CD4-positive, alpha-beta T cell (primary cell): ENCODE measurements at places on chromosomes 13 and 19.

DNA sequence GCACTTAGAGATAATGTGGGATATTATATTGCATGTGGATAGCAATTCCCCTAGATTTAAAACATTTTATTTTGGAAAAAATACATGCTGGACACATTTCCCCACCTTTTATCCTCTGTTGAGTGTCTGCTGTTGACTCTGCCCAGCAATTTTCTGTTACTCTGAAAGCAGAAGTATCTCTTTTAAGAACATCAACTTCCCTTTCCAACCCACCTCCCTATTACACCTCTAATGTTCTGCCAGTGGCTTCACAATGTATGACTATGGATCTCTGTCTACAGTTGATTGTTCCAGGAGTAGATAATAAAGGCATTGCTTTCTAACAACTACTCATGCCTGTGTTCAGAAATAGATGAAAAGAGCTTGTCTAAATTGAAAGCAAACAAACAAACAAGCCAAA, 754.8 kb upstream of the SLITRK6 start:
- no peak for DNase-seq

DNA sequence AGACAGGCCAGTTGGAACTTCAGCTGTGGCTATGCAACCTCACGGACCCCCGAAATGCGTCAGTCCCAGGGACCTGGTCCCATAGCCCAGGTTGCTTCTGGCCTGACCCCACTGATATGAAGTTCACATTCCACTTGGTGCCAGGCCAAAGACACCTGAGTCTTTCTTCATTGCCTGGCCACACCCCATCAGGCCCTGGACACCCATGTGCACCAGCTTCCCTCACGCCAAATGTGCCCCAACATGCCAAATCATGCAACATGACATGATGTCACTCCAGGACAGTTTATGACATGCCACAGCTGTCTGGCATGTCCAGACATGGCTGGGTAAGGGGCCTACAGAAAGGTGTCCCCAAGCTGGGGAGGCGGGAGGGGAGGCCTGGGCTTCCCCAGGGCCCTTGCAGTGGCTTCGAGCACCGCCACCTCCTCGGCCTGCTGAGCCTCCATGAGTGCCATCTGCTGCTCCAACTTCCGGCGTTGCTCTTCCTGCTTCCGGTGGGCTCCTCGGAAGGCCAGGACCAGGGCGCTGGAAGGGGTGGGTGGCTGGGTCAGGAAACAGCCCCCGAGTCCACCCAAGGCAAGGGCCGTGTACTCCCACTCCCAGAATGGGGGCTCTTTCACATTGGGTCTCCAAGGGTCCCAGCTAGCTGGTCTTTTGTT, 4.3 kb upstream of the NR2F6 start:
- no peak for DNase-seq

- DNase-seq: peak; percentile 64
Measured at GRCh38 chr13:30577401-30577852, 40.3 kb upstream of the USPL1 start.

DNA sequence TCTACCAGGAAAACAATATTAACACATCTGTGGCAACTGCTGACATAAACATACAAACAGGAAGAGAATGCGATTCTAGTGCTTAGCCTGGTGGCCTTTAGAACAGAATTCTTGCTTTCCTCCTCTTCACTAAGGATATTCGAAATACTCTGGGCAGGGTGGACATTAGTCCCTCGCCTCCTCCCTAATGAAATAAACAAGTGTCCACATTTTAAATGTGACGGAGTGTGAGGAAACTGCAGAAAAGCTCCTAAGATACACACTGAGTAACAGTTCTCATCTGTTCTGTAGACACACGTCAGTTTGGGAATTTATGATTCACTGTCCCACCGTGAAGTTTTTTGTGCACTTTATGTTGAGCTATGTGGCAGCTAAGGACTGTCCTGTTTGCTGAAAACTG, 639 bp downstream of the STARD13 start:
- DNase-seq: no peak

GRCh38 chr19:10537668-10538067, 6.0 kb upstream of the ATG4D start:
- DNase-seq: no peak

- DNase-seq: no peak
Measured at GRCh38 chr19:35045667-35046300, 4.3 kb downstream of the HPN start.

DNA sequence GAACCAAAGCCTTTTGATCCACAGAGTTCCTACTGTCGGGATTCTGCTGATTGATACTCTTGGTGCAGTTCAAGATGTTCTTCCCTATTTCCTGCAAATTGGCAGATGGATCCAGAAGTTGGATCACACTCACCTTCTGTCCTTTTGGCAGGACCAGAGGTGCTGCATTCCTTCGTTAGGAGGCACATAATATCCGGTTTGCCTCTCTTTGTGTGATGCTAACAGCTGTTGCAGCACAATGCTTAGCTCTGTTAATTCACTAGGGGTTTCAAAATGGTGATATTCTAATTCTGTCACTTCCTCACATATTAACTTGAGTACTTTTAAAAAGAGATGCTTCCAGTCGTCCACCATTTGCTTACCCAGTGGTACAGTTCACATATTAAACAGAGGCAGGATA, 15.2 kb upstream of the CHST8 start:
- no peak for DNase-seq

- no peak for DNase-seq
Measured at GRCh38 chr13:46759846-46760245, 37.1 kb downstream of the ESD start.
